A549 treated with Hydrocortisone at 1 μM for 4 hours (cell line): ENCODE measurements at places on chromosomes 5 and 9. TPM values are rescaled to one million over a fixed set of nuclear protein-coding genes. Genes with fewer than 3 reads are reported as not detected.

The SEMA4D gene
- 3.9 to 5.4 TPM (median 5.0 TPM) in 5 replicates for total RNA-seq

The LCP2 gene
- 0.05 to 0.06 TPM in 2 of 5 replicates, not detected in the others for total RNA-seq

The SEMA5A gene
- 0.01 TPM in 1 of 5 replicates, not detected in the others for total RNA-seq

The ADAMTSL1 gene
- 0.03 to 0.11 TPM (median 0.07 TPM) in 5 replicates for total RNA-seq

The ACTBL2 gene
- 0.07 to 0.09 TPM in 2 of 5 replicates, not detected in the others for total RNA-seq

The PCDHB13 gene
- total RNA-seq, result 0.06 to 0.09 TPM (median 0.09 TPM) in 4 of 5 replicates, not detected in the other

The STOM gene
- total RNA-seq, result 347 to 503 TPM (median 367 TPM) in 5 replicates

The LIFR gene
- 4.8 to 9.1 TPM (median 7.3 TPM) in 5 replicates for total RNA-seq

The BTNL9 gene
- 0.74 to 1.1 TPM (median 0.77 TPM) in 5 replicates for total RNA-seq

The CYSTM1 gene
- total RNA-seq, result 158 to 213 TPM (median 174 TPM) in 5 replicates
